Fibroblast of skin of right quadriceps (primary cell): ENCODE measurements at places on chromosomes 11 and 22.

GRCh38 chr11:46380340-46381047 lies 975 bp upstream of the MDK start:
- DNase-seq, result peak; percentile 45

GRCh38 chr22:24859587-24859986 lies 53.6 kb downstream of the SGSM1 start:
- no peak for DNase-seq

DNA sequence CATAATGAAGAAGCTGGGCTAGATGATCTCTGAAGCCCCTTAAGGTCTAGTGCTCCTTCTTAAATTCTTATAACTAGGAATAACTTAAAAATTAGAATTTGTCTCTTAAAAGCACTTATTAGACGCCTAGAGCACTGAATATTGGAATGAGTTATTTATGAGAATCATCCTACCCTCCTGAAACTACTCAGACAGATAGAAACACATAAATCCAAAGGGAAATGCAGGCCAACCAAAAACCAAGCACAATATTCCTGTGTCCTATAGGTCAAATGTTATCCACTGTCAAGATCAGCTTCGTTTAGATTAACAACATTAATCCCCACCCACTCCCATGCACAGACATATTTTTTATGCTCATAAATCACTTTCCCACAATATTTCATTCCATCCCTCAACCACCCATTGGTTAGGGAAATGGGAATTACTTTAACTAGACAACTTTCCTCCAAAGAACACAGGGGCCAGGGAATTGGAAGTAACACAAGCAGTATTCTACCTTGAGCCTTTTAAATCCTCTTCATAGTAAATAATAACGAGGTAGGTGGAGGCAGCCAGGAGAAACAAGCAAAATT lies 87.1 kb downstream of the CD44 start:
- no peak for DNase-seq

GRCh38 chr11:17496406-17496805 lies 19.8 kb upstream of the ABCC8 start:
- peak; percentile 4 for DNase-seq
